ENCODE measurements at places on chromosomes 5 and 9.

DNA sequence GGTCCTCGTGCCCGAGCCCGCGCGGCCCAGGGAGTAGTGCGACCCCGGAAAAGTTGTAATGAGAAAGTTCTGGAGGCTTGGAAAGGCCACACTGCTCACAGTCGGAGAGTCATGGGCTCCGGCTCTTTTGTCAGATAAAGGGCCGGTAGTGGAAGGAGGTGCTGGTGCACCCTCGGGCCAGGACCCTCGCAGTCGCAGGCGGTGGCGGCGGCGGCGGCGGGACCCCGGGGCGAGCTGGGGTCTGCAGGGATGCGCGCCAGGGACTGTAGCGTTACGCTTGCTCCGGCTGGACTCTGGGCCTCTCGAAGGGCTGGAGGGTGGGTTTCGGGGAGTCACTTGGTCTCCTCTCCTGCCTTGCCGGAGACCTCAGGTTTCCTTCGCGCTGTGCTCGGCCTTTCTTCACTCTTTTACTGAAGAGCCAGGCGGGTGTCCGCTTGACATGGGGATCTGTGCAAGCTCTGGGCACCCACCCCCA lies 1.5 kb downstream of the RORB start:
- no peak for DNase-seq

GRCh38 chr9:116297346-116297745 lies 143.8 kb downstream of the PAPPA start:
- no peak for DNase-seq

GRCh38 chr9:76887003-76887821 lies 18.7 kb downstream of the PRUNE2 start:
- no peak for DNase-seq

GRCh38 chr9:122444041-122444733 lies 33.5 kb downstream of the OR1J1 start:
- DNase-seq, result no peak

- no peak for DNase-seq
Measured at GRCh38 chr5:153445875-153446579, 44.4 kb upstream of the GRIA1 start.

GRCh38 chr5:74442466-74442865 lies 198.1 kb downstream of the ENC1 start:
- DNase-seq, result no peak

GRCh38 chr9:137606005-137606621 lies 627 bp downstream of the ARRDC1 start:
- no peak for DNase-seq

- no peak for DNase-seq
Measured at GRCh38 chr5:20972419-20972925, 984.5 kb upstream of the CDH18 start.

- DNase-seq, result no peak
Measured at GRCh38 chr9:136045595-136046553, 49.2 kb downstream of the NACC2 start.

- DNase-seq, result no peak
Measured at GRCh38 chr5:62460578-62460983, 48.0 kb downstream of the IPO11 start.

DNA sequence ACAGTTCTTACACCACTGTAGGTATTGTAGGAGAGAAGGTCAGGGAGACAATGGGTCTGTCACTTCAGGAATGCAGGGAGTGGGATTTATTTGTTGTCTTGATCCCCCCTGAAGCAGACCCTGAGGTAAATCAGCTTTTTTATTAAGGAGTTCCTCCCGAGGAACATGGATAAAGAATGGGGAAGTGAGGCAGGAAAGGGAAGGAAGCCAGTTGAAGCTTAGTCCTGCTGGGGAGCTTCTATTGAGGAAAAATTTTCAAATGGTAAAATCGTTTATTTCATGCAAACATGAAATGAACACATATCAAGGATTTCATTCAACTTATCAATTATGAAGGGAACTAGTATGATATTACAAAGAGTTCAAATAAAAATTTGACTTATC lies 318.6 kb upstream of the PIK3R1 start:
- no peak for DNase-seq

GRCh38 chr9:111917980-111918379 lies 21.4 kb downstream of the UGCG start:
- DNase-seq, result no peak

DNA sequence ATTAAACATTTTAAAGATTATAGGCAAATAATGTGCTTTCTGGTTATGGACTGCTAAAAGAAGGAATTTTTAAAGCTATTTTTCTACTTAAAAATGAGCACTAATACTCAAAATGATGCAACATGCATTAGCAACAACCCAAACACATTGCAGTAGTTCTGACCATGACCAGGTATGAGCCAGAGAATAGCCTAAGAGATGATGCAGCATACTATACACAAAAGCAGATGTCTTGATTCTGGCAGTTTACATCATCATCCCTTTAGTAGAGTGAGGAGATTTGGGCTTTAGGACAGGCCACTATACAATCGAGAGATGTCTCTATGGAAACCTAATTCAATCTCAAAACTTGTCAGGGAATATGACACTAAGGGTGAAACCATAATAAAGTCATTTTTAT lies 307.1 kb downstream of the PRR16 start:
- DNase-seq, result no peak

- DNase-seq, result no peak
Measured at GRCh38 chr5:31614151-31615020, 24.5 kb upstream of the PDZD2 start.

DNA sequence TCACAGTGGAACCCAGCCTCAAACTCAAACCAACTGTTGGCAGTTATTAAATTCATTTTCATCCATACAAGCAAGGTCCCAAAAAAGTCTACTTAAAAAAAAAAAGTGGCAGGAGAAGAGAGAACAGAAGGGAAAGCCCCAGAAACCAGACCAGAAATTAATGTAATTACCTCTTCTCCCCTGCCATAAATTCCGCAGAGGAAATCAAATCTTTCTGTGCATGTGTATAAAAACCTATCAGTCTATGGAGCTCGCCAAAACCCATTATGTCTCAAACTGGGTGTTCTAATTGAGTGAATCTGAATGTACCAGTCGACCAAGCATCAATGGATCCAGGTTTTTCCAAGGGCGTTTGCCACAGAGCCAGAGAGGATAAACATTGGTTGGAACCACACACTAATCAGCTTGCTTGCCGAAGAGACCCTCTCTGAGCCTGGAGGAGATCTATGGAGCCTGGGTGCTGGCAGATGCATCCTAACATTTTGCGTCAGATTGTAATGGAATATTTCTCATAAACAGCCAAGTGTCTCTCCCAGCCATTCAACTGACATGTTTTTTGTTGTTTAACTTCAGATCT lies 7.9 kb upstream of the HAND1 start:
- DNase-seq, result no peak

- DNase-seq, result no peak
Measured at GRCh38 chr5:160787240-160787639, 64.8 kb downstream of the ATP10B start.

GRCh38 chr5:171428168-171428696 lies 8.8 kb downstream of the FGF18 start:
- no peak for DNase-seq

DNA sequence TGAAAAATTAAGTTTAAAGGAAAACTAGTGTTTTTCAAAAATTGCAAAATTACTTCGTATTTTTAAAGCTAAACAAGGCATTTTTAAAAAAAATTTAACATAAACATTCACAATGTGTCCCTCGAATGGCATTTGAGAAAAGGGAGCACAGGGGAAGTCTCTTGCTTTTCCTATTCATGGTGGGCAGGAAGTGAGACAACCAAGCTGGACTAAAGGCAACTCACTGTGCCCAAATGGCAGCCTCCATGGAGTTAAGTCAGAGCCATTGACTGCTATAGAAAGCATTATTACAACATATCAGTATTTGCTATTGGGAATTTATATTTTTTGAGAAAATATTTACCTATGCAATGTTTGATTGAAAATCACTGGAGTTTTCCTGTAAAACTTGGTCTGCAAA lies 8.3 kb downstream of the HNRNPH1 start:
- DNase-seq, result no peak

DNA sequence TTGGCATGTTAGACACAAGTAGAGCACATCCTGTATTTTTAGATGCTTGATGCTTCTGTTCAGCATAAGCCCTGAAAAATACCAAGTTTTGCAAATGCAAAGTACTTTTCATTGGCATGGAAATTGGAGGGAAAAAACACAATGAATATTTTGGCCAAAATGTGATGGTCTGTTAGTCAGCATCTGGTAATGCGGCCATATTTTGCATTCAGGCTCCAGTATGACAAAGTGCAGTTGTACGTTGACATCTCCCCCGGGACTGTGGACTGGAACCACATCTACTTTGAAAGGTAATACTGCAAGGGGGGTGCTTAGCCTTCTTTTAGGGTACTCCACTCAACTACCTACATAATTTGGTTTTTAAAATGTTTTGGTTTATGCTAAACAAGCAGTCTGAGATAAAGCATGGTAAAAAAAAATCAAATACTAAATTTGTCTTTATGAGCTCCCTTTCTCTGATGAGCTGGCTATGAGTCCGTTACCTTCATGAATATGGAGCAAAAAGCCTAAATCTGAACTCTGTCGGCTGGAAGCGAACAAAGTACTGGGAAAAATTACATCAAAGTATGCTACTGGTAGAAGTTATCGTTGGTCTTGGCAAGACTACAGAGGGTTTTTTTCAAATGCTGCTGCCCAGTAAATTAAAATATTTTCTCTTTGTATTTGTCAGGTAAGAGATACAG lies 297.0 kb downstream of the ARHGEF28 start:
- no peak for DNase-seq

DNA sequence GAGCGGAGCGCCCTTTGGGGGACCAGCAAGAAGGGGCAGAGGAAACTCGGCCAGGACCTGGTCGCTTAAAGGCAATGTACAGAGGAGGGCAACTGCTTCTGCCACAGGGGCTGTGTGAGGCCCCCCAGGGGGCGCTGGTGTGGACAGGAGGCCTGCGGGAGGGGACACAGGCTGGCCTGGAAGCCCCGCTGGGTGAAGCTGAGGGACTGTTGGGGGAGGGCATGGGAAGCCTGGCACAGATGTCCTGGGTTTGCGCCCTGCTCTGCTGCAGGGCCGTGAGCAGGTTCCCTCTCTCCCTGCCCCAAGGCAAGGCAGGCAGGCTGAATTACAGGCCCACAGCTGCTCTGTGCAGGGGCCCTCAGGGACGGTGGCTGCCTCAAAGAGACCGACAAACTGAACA lies 5.4 kb downstream of the MED22 start:
- no peak for DNase-seq

DNA sequence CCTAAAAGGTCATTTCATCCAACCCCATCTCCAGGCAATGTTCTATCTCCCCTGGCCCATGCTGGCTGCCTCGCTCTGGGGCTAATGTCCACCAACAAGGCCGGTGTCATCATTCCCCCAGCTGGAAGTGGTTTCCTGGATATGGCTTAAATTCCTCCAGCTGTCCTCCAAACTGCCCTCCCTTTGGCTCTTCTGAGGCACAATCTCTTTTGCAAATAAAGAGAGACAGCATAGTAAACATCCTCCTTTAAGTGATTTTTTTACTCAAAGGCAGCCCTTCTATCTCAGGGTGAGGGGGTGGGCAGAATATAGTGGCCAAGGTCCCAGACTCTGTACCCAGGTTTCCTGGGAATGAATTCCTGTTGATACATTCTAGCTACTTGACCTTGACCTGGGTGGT lies 117.4 kb upstream of the PANK3 start:
- DNase-seq, result no peak

DNA sequence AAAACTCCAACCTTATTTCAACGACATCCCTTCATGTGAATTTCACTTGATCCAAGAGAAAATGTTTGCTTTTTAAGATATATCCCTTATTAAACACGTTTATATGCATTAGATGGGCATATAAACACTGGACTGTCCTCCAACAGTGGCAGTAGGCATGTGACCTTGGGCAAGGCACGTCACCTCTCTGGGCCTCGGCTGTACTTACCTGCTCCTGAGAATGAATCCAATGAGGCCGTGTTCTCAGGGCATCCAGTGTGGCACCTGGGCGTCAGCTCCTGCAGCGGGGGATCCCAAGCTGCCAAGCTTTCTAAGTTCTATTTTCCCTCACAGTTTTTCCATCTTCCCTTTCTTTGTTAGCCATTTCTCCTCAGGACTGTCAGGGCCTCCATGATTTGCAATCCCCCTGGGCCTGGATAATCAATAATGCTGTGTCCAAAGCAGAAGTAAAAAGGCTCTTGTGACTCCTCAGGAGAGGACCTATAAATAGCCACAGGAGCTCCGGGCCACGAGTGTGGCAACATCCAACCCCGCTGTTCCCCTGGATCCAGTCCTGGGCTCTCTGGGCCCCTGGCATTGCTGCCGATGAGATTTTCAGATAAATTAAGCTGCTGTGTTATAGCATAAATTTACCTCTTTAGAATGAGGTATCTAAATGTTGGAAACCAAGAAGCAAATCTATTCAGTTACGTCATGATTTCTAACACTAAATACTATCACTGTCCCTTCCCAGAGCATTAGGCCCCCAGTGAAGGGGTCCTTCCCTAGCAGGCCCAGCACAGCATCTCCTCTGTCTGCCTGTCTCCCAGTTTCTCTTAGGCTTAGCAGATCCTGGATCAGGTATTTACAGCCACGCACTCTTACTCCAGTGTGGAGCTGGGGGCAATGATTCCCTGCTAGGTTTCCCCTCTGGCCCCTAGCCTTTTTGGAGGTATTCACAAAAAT lies 76.8 kb downstream of the PTPN3 start:
- no peak for DNase-seq

GRCh38 chr5:145260670-145261069 lies 574.5 kb downstream of the PRELID2 start:
- DNase-seq, result no peak

DNA sequence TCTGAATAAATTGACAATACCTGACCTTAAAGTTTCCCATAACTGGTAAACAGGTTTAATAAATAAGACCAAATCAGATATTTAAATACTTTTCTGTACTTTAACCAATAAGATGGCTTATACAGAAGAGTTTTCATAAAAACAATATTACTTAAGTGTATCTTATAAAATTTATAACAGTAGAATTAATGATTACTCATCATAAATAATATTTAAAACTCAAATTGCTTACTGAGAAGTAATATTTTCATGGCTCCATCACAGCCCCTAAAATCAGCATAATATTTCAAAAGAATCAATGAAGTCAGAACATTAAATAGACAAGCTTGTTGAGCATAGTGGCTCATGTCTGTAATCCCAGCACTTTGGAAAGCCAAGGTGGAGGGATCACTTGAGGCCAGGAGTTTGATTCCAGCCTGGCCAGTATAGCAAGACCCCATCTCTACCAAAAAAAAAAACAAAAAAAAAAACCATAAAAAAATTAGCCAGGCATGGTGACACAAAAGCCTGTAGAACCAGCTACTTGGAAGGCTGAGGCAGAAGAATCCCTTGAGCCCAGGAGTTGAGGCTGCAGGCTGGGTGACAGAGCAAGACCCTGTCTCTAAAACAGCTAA lies 23.5 kb downstream of the HOMER1 start:
- DNase-seq, result no peak
